ENCODE measurements at places on chromosomes 2 and 18.

DNA sequence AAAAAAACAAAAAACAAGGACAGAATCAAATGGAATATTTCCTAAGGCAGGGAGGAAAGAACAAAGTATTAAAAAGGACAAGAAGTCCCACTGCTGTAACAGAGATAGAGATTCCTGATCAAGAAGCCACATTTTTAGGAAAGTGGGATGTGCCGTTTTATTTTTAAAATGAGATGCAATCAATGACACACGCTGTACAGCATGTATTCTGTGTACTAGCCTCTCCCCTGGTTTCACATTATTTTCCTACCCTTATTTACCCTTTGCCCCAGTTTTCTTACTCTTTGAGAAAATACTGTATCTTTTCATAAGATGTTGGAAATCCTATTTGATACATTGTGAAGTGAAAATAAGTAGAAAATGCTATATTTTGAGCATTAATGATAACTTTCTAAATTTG is 45.8 kb downstream of the E2F6 start:
- no peak for DNase-seq

- no peak for DNase-seq
These were observed 8.4 kb downstream of the SIGLEC15 start for GRCh38 chr18:45833846-45834245.

DNA sequence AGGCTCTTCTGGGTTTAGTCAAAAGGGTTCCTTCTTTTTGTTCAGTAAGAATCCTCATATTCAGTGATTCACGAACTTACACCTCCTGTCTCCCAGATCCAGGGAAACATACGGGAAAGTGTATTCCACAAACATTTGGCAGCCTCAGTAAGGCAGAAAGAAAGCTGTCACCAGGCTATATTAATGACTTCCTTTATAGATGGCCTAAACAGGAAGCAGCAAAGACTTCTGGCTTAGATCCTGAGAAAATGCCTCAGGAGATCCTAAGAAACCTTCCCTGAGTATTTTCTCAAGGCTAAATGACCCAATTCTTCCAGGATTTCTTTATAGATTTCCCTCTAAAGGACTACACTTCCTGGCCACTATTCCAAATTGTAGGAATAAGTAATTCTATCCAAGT is 1995.5 kb upstream of the CELF4 start:
- DNase-seq, result no peak

- DNase-seq, result no peak
These were observed 43.4 kb downstream of the MRO start for GRCh38 chr18:50776383-50776782.

- no peak for DNase-seq
These were observed 14.4 kb upstream of the WDR75 start for GRCh38 chr2:189426886-189427285.

DNA sequence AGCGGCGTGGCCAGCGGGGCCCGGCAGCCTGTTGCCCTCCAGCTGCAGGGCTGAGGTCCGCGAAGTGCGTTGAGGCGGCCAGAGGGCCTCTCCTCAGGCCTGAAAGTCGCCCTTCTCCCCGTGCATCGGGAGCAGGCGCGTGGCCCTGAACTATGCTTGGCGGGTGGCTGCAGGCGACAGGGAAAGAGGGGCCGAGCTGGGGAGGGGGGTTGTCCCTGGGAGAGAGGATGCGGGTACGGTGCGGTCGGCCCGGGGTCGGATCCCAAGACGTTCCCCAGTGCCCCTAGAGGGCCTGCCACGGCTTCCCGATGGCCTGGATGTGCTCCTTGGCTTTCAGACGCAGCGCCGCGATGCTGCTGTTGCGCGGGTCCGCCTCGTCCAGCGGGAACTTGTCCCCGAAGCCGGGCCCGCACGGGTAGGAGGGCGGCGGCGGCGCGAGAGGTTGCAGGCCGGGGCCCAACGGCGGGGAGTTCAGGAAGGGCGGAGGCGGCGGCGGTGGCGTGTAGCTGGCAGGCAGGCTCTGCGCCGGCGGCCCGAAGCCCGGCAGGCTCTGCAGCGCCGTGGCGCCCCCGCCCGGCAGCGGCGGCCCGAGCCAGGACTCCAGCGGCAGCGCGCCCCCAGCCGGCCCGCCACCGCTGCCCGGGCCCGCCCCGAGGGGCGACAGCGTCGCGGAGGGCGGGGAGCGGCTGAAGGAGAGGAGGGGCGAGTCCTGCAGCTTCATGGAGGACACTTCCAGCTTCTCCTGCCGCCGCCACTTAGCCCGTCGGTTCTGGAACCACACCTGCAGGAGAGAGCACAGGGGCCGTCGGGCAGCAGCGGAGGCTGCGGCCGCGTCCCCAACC is 4.3 kb downstream of the RAX start:
- DNase-seq, result peak; percentile 61

GRCh38 chr2:60271131-60271530 is 282.3 kb downstream of the BCL11A start:
- no peak for DNase-seq

- DNase-seq, result no peak
These were observed 77.8 kb downstream of the RHBDD1 start for GRCh38 chr2:226913641-226914040.

GRCh38 chr2:229562472-229563127 is 151.8 kb downstream of the DNER start:
- DNase-seq, result no peak

DNA sequence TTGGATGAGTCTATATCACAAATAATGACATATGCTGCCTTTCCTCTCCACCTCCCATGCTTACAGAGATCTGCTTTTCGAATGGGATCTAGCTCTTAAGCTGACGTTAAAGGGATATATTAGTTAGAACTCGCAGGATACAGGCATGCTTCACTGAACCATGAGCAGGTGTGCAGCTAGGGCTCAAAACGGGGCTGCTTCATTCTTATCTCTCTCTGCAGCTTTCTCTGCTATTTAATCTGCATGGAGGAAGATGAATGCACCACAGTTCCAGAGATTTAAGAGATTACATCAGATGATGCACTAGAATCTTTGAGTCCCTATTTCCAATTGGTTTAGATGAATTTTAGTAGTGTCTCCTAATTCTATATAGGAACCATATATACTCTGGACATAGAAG is 327.0 kb downstream of the RAD51AP2 start:
- no peak for DNase-seq

DNA sequence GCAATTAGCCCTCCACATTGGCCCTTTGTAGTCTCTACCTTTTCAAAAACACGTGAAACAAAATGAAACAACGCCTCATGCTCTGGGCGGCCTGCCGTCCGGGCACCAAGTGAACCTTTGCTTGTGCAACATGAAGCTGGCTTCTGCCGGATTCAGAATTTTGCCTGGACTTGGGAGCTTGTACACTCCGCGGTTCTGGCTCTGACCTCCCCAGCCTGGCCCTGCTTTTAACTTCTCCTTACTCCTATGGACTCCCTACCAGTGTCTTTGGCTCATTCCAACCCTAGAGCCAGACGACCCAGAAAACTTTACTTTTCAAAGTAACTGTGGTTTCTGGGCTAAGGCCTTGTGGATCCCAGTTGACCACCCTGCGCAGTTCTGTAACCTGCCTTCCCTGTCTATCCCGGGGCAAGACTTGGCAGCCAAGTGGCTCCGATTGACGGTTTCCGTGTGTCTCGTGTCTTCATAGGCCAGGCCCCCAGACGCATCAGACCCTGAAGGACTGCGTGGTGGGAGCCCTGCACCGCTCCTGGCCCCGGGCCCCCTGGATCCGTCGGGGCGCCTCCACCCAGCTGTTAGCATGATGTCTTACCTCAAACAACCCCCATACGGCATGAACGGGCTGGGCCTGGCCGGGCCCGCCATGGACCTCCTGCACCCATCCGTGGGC is 1.9 kb downstream of the OTX1 start:
- no peak for DNase-seq

DNA sequence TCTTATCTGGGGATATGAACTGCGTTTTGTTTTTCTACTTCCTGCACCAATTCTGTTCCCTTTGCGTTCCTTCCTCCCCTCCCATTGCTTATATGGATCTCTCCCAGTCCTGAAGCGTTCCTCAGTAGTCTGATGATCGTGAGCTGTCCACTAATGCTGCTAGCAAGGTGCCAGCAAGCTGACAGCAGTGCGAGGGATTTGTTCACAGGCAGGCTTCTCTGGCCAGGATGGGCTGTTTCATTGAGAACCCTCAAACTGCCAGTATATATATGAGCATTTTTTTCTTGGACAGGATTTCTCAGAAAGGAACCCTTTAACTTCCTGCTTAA is 40.1 kb downstream of the GTF3C3 start:
- no peak for DNase-seq

DNA sequence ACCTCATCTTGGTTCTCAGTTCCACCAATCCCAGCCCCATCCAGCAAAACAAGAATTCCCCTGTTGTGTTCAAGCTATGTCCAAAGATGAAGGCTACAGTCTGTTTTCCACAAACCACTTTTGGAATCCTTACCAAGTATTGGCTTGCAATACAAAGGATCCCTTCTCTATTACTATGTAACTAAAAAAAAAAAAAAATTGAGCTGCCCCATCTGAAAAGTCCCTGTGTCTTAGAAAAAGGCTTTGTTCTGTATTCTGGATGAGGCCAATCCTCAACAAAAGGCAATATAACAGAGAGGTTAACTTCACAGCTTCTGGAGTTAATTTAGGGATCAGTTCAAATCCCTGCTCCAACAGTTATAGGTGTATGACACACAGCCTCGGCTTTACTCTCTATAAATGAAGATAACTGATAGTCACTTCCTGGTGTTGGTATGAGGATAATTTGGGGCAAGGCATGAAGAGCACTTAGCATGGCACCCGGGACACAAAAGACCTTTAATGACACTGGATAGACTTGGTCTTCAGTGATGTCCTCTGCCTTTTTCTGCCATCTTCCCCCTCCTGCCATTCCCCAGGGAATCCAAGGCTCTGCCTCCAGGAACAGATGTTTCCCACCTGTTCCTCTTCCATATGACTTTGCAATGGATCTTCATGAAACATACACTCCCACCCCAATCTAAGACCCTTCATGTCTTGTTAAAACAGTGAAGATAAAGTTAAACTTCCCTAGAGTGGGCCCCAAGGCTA is 61.2 kb upstream of the ATL2 start:
- DNase-seq, result no peak

DNA sequence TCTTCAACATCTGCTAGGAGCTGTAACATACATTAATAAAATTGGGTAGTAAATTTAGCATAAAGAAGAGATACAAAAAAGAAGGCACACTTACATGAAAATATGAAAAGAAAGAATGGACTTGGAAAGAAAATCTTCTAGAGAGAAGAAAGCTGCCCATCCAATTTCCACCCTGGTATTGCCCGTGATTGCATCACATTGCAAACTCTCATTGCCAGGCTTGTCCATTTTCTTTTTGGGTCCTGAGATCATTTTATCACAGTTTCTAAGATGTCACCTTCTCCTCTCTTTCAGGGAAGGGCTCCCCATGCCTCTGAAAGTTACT is 321.5 kb downstream of the RND3 start:
- no peak for DNase-seq

Data from left kidney (tissue), 8 donors.